ENCODE measurements at places on chromosomes 11 and 22.

DNA sequence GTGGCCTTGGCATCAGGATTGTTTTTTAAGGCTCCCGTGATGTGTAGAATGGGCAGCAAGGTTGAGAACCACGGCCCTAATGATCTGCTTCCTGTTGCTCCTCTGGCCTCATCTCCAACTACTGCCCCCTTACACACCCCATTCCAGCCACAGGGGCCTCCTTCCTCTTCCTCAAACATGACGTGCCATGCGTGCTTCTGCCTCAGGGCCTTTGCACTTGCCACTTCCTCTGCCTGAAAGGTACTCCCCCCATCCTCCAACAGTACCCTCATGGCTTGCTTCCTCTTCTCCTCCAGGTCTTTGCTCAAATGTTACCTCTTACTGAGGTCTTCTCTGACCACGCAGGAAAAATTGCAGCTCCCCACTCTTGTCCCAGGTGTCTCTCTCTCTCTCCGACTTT is 93.9 kb upstream of the CSNK2A3 start:
- DNase-seq = no peak

DNA sequence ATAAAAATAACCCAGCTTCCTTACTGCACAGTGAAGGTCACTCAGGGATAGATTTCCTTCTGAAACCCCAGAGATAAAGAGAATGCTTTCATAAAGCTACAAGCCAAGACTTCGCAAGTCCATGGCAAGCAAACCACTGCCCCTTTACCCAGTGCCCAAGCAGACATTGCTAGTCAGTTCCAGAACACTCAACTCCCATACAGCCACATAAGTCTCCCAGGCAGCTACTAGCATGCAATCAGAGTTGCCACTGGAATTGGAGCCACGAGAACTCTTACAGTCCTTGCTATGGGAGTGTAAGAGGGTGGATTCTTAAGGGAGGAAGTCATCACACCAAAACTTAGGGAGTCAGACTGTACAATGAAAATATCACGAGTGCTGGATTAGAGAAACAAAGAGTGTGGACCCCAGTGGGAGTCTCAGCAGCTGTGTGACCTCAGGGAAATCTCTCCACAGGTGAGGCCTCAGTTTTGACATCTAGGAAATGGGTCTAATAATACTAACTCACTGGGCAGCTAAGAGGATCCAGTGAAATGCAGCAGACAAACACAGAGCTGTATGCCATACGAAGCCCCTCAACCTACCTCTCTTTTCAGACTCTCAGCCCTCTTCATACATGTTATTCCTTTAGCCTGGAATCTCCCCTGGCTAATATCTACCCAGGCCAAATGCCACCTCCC is 526.6 kb downstream of the MN1 start:
- no peak for DNase-seq

DNA sequence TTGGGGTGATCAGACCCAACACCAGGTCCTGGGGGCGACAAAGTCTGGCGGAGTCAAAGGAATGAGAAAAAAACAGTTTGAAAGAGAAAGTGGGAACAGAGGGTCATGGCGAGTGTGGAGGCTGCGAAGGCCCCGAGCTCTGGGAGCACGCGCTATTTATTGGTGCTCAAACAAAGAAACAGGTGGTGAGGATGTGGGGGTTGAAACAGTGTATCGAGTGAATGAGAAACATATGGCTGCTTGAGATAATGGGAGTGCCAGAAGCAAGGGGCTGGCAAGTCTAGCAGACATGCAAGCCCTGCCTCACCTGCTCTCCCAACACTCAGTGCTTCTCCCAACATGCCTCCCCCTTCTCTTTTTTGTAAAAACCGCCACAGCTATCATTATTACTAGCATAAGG is 7.8 kb upstream of the DUSP18 start:
- DNase-seq = no peak

GRCh38 chr22:19902245-19902715 is 39.3 kb upstream of the COMT start:
- no peak for DNase-seq

DNA sequence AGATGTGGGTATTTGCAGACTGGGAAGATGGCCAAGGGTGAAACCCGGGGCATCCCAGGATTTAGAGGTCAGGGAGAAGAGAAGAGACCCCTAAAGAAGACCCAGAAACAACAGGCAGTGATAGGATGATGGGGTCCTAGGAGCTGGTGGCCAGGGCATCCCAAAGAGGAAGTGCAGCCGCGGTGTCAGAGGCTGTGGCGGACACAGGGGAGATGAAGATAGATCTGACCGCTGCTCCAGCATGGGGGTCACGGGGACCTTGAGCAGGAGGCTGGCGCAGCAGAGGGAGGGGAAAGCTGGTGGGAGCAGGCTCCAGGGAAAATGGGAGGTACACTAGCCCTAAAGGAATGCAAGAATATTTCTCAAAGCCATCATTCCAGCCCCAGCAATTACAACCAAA is 47.3 kb downstream of the CTTN start:
- no peak for DNase-seq

DNA sequence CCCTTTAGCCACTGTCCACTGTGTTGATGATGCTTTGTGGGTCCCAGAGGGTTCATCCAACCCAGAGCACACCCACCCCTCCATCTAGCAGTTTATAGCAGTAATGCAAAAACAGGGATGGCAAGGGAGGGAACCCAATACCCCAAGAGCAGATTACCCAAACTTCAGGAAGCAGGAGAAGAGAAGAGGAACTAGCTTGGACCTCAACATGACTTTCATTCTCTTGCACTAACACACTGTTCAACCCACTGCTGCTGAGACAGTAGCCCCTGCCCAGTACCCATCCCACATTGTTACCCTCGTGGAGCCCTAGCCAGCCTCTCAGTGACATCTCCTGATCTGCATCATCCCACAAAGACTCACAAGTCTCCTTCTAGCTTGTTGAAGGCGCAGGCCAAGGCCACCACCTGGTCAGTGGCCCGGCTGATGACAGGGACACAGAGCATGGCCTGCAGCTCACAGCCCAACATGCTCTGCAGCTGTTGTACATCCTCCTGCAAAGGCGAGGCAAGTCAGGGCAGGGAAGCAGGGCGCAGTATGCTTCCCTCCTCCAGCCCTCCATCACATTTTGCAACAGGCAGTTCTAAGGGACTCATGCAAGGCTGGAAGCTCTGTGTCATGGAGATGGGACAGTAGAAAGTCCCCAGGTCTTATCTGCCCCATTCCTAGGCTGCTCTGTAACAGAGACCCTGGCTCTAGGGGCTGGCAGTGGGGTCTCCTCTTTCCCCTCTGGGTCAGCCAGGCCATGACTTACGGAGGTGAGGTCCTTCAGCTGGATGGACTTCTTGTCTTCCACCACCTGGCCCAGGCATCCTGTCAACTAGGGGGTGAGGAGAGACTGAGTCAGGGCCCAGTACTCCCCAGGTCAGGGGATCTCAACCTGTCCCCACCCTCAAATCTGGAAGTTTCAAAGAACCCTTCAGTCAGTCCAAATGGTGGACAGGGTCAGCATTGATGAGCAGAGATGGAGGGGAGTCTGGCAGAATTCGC is 85.5 kb downstream of the PDE2A start:
- no peak for DNase-seq

DNA sequence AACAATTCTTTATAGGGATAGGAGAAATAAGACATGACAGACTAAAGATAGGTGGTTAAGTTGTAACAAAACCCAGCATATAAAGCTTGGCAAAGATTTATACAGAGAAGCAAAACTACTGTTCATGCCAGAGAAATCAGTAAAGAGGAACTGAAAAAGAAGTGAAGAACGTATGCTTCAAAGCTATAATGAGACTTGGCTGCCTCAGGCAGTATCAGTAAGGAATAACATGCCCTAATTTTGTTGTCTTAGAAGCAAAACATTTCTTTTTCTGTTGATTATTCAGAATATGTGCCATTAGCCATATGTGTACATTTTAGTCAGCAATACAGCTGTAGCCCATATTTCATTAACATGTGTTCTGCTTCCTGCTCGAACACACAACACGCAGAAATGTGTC is 403.2 kb downstream of the NELL1 start:
- DNase-seq = no peak

DNA sequence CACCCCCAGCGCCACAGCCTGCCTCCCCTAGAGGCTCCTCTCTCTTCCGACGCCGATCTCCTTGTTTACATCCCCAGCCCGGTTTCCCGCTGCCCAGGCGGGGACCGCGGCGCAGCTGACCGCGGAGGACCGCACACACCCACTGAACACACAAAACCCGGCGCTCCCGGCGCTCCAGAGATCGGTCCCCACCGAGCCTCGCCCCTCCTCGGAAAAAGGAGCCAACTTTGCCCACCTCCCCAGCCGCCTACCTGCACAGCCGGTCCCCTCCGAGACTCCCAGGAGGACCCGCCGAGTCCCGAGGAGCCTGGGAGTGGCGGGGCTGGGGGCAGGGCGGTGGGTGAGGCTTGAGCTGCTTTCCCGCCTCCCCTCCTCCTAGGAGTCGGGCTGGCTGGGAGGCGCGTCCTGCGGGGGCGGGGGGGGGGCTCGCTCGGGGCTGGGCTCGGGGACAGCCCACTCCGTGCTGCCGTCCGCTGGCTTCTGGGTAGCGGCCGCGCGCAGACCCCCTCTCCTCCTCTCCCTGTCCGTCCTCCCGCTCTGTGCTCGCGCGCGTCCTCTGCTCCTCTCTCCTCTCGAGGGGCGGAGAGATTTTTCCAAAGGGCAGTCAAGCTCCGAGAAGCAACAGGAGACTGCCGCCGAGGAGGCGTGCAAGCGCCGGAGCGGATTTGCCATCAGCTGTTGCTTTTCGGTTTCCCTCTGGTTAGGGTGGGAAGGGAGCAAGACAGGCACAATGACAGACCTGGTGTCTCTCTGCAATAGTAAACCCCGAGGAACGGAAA is at the start of gene FXYD6:
FXYD6 (minus strand) TSS at position 318 of the 779 bp plus-strand sequence. CDS start 33,882 bp downstream, outside the sequence.
- no peak for DNase-seq

DNA sequence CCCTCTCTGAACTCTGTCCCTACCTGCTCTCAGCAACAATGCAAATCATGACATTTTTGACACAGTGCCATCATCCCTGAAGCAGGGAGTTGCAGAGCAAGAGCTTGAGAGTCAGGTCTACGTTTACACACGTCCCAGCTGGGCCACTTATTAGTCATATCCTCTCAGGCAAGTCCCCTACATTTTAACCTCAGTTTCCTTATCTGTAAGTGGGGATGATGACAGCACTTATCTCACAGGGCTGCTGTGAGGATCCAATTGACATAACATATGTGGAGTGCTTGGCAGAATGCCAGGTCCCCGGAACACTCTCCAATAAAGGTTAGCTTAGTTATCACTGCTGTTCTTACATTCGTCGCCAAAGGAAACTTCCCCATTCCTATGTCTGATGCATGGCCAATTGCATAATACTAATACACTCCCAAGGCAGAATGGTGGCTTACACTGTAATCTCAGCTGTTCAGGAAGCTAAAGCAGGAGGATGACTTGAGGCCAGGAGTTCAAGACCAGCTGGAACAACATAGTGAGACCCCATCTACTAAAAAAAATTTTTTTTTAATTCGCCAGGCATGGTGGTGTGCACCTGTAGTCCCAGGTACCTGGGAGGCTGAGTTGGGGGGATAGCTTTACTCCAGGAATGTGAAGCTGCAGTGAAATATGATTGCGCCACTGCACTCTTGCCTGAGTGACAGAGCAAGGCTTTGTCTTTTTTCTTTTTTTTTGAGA is 16.6 kb downstream of the ASCC2 start:
- DNase-seq = no peak

- DNase-seq = no peak
Measured at GRCh38 chr22:32625985-32626384, 151.4 kb downstream of the FBXO7 start.

DNA sequence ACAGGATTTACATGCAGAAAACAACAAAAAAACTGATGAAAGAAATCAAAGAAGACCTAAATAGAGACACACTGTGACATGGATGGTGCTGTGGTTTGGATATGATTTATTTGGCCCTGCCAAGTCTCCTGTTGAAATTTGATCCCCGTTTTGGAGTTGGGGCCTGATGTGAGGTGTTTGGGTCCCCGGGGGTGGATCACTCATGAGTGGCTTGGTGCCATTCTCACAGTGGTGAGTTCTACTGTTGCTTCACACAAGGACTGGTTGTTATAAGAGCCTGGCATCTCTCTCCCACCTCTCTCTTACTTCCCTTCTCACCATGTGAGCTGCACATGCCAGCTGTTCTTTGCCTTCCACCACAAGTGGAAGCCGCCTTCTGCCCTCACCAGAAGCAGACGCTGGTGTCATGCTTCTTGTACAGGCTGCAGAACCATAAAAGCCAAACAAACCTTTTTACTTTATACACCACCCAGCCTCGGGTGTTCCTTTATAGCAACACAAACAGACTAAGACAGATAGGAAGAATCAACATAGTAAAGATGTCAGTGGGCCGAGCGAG is 7.8 kb upstream of the RTL6 start:
- no peak for DNase-seq

GRCh38 chr11:124536520-124536919 is 6.9 kb downstream of the OR8B12 start:
- DNase-seq = no peak

- DNase-seq = no peak
Measured at GRCh38 chr11:34252651-34253050, 105.2 kb downstream of the ABTB2 start.

DNA sequence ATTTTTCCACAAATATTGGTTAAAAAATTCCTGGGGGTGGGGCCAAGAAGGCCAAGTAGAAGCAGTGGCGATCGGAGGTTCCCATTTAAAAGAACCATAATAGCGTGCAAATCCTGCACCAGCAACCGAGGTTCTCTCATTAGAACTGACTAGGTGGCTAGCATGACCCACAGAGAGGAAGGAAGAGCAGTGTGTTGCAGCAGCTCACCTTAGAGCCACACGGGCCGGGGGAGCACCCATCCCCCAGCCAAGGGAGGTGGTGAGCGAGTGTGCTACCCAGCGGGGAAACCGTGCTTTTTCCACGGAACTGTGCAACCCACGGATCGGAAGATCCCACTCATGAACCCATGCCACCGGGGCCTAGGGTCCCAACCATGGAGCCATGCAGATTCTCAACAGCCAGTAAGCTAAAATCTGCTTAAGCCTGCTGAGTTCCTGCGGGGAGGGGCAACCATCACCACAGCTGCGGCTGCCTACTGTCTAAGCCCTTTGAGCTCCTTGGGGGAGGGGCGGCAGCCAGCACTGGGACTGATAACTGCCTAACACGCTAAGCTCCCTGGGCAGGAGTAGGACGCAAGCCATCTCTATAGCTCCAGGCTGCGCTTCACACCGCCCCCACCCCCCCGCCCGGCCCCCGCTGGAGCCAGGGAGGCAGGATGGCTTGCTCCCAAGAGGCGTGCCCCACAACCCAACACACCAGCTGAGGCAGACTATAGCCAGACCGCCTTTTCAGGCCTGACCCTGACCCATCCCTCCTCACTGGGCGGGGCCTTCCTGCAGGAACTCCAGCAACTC is 21.0 kb upstream of the HTATIP2 start:
- no peak for DNase-seq

- DNase-seq = no peak
Measured at GRCh38 chr11:111283945-111284481, 14.3 kb upstream of the POU2AF3 start.

- DNase-seq = no peak
Measured at GRCh38 chr11:62928011-62928410, 6.8 kb upstream of the CHRM1 start.

- DNase-seq = no peak
Measured at GRCh38 chr11:69127081-69127850, 28.5 kb upstream of the SMIM38 start.
